ENCODE measurements at places on chromosomes 1 and 21. TPM values are rescaled to one million over a fixed set of nuclear protein-coding genes. Genes with fewer than 3 reads are reported as not detected.

Gene LEMD1
- total RNA-seq: 11.9 TPM

Gene LINGO4
- total RNA-seq: not detected

Gene CLIC6
- total RNA-seq: 0.90 TPM

Gene GPR25
- total RNA-seq: not detected

GRCh38 chr1:15323351-15323988 lies 76.4 kb downstream of the FHAD1 start:
- DNase-seq: peak; percentile 76

DNA sequence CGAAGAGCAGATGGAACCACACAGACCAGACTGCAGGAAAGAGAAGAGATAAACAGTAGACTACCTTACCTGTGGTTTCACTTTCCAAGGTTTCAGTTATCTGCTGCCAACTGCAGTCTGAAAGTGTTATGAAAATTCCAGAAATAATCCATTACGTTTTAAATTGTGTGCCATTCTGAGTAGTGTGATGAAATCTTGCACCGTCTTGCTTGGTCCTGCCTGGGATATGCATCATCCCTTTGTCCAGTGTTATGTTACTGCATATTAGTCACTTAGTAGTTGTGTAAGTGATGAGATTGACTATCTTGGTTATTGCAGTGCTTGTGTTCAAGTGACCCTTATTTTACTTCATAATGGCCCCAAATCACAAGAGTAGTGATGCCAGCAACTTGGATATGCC lies 33.9 kb downstream of the DNAJC6 start:
- DNase-seq: no peak

DNA sequence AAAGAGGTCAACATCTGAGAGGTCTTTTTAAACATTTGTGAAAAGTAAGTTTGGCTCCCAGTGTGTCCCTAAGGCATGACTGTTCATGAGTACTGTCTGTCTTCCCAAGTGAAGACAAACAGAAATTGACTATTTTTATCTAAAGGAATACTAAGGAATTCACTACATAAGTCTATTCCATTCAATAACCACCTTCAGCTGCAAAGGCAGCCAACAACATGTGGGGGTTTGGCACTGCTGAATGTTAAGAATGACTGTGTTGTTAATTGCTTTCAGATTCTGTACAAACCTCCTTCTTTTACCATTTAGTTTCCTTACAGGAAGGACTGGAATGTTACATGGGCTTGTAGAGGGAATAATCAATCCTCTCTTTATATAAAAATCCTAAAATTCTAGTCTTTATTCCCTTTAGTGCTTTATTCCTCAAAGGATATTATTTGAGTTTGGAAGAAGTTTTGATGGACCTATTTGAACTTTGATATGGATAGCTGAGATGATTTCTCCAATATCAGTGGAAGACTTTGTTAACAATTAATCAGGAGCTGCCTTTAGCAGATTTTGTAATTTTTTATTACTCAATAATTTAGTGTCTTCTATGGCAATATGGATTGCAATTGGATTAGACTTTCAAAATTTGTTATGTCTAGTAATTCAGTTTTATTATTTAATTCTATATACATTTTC lies 201.7 kb upstream of the CHRM3 start:
- DNase-seq: no peak

DNA sequence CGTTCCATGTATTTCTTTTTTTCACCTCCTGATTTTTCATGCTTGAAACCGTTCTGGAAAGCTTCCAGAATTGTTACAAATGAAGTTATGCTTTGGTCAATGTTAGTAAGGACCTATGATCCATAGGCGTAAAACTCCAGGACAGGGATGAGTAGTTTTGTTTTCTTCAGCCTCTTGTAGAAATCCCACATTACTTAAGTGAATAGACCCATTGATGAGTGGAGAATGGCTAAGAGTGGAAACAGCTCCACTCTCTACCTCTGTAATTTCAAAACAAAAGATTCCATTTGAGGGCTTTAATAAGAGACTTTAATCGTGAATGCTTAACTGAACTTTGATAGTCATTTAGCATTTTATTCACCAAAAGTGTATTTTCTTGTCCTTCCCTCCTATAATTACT lies 3.0 kb upstream of the TGFB2 start:
- DNase-seq: no peak

GRCh38 chr1:9242338-9242969 lies 7.9 kb downstream of the H6PD start:
- no peak for DNase-seq

- DNase-seq: no peak
These were observed 389.6 kb upstream of the USP24 start for GRCh38 chr1:55604749-55605148.

DNA sequence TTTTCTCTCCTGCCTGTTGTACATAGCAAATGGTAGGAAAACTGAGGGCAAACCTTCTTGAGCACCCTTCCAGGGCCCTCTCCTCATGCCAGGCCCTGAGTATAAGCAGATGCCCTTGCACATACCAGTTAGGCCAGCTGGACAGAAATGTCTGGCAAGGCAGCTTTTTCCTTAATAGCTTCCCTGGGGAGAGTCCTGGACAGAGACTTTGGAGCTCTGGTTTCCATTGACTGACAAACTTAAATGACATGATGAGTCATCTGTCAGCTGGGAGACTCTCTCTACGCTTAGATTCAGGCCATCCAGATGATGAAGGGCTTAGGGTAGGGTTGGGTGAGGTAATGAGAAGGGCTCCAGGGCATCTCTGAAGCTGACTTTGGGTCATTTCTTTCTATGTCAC lies 317.5 kb downstream of the ASTN1 start:
- DNase-seq: no peak

Data from H9 (cell line).